ENCODE measurements at places on chromosomes 6 and 20.

- no peak for DNase-seq
Observed at GRCh38 chr20:16437387-16437996, 135.8 kb downstream of the KIF16B start.

GRCh38 chr20:6006603-6006949 is 47.3 kb downstream of the LRRN4 start:
- no peak for DNase-seq

DNA sequence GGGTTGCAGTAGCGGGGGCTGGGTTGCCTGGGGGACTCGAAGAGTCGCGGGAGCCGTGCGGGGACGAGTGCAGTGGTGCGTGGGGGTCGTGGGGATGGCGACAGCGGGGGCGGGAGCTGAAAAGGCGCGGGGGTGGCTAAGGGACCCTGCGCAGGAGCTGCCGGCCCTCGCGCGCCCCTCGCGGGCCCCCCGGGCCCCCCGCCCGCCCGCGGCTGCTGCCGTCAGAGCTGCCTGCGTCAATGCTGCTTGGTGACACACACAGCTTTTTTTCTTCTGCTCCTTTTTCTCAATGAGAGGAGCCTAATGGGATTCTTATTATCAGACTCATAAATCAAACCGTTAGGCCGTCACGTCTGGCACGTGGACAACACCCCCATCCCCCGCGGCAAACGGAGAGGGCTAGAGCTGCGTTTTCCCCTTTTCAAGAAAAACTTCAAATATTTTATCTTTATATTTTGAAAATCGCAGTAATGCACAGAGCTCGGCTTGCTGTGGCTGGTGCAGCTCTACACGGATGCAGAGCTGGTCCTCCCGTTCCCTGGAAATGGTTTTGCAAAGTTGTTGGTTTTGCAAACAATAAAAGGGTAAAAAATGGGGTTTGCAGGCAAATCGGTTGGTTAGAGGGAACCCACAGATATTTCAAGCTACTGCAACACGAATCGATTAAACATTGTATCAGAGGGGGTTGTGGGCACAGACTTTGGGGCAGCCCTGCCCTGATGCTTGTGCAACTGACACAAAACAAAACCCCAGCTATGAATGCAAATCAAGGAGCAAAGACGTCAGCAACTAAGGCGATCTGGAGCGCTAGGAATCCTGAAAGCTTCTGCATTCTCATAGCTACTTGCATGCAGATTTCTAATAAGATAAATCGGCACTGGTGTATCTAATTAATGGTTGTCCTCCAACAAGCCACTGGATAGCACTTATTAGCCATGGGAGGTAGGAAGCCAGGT is 161.4 kb downstream of the TBXT start:
- peak; percentile 83 for DNase-seq

- no peak for DNase-seq
Observed at GRCh38 chr20:52312132-52312729, 120.7 kb upstream of the ZFP64 start.

DNA sequence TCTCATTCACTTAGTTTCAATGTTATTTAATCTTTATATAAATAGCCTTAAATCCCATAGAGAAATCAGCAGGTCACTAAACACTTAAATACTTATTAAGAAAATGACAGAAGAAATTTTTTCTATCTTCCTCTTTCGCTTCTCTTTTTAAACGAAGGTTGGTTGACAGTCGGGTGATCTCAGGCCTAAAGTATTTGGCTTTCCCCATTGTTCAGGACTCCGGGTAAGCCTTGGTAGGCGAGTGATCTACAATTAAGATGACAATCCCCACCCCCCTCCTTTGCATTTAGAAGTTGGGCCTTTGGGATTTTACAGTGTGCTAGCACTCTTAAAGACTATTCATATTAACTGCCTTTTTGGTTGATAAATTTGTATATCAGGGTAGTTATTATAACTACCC is 19.7 kb upstream of the UTRN start:
- no peak for DNase-seq

DNA sequence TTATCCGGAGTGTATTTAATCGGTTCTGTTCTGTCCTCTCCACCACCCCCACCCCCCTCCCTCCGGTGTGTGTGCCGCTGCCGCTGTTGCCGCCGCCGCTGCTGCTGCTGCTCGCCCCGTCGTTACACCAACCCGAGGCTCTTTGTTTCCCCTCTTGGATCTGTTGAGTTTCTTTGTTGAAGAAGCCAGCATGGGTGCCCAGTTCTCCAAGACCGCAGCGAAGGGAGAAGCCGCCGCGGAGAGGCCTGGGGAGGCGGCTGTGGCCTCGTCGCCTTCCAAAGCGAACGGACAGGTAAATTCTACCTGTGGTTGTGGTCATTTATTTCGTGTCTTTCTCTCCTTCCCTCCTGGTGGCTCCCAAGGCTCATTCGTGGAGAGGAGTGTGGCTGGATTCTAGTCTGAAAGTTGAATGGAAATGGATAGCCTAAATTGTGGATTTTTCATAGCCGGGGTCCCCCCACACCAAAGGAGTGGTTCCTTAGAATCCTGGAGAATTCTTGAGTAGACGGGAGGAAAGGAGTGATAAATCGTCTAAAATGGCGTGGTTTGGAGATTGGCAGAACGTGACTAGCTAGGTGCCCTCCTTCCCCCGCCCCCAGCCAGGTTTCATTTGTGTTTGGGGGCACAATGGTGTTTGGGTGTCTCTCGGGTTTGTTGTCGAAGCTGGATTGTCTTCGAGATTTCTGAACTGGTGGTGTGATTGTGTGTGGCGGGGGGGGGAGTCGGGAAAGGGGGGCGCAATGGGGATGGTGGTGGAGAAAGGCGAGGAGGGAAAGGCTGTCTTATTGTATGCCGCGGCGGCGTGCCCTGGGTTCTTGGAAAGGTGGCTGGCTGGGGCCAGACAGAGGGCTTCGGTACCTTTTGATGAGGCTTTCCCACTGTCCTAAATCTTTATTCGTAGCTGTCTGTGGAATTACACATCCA is 673 bp downstream of the MARCKS start:
- DNase-seq, result peak; percentile 78

DNA sequence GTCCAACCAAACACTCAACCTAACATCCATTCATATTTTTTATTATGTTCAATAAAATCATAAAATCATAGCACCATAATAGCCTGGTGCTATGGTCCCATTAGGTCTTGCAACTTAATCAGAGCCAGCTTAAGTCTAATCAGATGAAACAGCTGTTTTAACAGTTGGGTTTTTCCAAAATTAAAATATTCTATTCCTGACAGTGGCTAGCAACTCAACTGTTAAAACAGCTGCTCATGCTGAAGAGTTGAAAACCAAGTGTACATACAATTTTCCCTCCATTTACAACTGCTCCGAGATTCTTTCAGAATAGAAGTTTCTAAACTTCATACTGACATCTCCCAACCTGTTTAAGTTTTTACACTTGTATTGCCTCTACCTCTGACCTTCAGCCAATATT is 89.5 kb downstream of the UBE3D start:
- no peak for DNase-seq

DNA sequence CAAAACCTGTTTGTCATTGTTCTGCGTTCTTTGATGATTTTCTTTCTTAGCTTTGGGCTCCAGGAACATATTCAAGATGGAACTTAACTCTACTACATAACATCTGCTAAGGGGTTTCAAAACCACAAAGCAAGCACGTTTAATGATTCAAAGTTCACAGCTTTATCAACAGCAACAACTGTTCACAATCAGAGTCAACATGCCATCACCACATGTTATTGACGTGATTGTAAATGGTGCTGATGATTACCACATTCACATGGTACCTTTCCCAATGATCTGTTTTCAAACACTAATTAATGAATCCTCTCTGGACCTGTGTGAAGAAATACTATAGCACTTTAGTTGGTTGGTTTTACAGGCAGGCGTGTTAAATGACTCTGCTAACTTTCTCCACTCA is 180.6 kb upstream of the CEP162 start:
- DNase-seq, result no peak

GRCh38 chr6:159821726-159822125 is 21.6 kb downstream of the PNLDC1 start:
- DNase-seq, result peak; percentile 23

- no peak for DNase-seq
Observed at GRCh38 chr20:49642816-49643215, 70.9 kb downstream of the B4GALT5 start.

DNA sequence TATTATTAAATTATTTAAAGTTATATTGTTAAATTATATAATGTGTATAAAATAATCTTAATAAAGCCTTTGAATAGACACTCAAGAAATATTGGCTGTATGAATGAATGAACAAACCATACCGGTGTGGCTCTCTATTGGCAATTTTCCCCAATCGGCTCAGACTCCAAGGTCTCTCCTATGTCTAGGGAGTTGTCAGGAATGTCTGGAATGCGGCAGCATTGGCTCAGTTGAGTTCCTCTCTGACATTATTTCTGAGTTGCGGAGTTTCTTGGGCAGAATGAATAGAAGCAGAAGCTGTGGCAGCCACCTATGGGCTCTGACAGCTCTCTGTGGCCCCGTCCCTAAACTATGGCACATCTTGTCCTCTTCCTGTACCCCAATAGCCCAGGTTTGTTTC is 111.0 kb downstream of the SOBP start:
- no peak for DNase-seq

DNA sequence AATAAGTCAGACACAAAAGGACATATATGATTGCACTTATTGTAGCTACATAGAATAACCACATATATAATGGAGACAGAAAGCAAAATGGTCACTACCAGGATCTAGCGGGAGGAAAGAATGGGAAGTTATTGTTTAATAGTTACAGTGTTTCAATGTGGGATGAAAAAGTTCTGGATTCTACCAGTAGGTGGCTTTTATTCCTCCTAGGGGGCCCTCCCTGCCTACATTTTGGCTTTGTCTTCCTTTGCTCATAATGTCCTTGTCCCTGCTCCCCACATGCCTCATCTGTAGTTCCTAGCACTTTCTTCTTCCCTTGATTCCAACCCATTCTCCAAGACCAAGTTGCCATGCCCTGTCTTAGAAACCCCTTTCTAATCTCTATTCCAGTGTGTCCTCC is 16.3 kb downstream of the ZNF133 start:
- DNase-seq, result no peak

- DNase-seq, result no peak
Observed at GRCh38 chr20:62354811-62355341, 12.2 kb downstream of the LAMA5 start.

- DNase-seq, result no peak
Observed at GRCh38 chr20:40777653-40778052, 88.6 kb upstream of the MAFB start.

DNA sequence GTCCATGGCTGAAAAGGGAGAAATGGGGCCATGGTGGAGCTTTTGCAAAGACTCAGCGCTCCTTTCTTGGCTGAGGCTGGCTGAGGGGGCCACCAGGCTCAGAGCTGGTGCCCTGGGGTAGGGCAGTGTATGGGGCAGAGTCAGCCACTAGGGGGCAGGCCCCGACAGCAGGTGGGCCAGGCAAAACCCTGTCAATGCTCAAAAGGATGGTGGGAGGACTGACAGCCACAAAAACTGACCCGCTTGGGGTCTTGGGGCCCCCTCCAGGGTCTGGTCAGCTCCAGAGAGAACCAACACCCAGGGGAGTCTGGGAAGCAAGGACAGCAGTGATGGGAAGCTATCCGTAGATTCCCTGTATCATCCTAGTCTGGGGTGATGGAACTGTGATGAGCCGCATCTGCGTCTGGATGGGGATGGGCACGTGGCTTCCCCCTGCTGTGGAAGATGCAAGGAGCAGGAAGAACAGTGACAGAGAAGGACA is 306.9 kb downstream of the DHX35 start:
- peak; percentile 71 for DNase-seq

DNA sequence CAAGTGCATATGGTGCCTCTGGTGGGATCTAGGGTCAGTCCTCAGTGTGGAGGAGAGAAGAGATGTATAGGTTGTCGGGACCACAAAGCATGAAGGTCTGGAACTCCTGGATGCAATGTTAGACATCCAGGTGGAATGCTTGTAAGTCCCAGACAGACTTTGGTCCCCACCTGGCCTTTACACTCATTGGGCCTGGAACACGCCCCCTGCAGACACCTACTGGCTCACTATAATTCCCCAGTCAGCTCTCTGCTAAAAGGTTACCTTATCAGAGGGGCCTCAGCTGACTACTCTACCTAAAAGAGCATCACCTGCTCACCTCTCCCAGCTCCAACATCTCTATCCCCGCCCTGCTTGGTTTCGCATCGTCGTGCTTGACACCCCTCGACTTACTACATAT is 41.7 kb upstream of the SIRPA start:
- DNase-seq, result no peak

DNA sequence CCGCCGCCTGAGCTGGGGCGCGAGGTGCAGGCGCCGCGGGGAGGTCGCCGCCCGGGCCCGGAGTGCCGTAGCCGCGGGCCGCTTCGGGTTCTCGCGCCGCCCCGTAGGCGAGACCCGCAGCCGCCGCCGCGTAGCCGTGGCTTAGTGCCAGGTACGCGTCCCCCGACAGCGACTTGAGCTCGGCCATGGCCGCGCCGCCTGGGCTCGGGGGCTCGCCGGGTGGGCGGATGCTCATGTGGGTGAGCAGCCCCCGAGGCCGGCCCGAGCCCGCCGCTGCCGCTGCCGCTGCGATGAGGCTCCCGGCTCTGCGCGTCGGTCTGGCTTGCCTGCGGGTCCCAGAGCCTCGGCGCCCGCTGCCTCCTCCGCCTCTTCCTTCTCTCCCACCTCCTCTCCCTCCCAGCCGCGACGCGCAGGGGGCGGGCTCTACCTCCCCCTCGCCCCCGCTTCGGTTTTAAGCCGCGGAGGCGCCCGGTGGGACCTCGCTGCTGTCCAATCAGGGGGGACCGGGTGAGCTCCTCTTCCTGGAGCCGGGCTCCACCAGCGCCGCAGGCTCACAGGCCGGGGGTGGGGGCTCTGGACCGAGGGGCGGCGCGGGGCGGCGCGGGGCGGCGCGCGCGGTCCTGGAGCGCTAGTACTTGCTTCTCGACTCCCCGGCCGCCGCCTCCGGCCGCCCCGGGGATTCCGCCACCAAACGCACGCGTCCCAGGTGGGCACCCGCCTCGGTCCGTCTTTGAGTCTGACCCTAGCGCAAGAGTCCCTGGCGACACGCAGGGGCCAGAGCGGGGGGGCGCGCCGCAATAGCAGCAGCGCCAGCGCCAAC is at the start of gene BHLHE23:
BHLHE23 (minus strand) TSS at position 425 of the 820 bp plus-strand sequence; CDS start at position 235, 190 bp downstream.
- no peak for DNase-seq

DNA sequence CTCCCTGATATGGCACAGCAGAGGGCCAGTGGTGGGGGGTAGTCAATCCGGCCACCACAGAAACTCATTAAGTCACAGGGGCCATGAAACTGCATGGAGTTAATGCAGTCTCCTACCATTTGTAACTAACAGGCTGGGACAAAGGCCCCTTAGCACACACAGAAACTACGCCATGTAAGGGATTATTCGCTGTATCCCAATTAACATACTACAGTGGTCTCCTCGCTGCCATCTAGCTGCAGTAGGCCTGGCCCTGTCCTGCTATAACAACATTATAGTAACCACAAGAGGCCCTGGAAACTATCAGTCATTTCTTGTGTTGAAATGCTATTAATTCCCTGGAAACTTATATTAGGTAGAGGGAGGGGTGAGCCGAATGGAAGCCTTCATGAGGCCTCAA is 72.3 kb upstream of the CCN2 start:
- no peak for DNase-seq

GRCh38 chr6:130647246-130647645 is 180.0 kb upstream of the SMLR1 start:
- DNase-seq, result no peak

GRCh38 chr6:162871966-162872365 is 144.2 kb downstream of the PACRG start:
- DNase-seq, result no peak

GRCh38 chr20:22342410-22342809 is 242.0 kb downstream of the FOXA2 start:
- DNase-seq, result no peak

Data from sciatic nerve (tissue), 2 donors.